GOT3 (cell line): ENCODE measurements at places on chromosomes 6 and 20.

DNA sequence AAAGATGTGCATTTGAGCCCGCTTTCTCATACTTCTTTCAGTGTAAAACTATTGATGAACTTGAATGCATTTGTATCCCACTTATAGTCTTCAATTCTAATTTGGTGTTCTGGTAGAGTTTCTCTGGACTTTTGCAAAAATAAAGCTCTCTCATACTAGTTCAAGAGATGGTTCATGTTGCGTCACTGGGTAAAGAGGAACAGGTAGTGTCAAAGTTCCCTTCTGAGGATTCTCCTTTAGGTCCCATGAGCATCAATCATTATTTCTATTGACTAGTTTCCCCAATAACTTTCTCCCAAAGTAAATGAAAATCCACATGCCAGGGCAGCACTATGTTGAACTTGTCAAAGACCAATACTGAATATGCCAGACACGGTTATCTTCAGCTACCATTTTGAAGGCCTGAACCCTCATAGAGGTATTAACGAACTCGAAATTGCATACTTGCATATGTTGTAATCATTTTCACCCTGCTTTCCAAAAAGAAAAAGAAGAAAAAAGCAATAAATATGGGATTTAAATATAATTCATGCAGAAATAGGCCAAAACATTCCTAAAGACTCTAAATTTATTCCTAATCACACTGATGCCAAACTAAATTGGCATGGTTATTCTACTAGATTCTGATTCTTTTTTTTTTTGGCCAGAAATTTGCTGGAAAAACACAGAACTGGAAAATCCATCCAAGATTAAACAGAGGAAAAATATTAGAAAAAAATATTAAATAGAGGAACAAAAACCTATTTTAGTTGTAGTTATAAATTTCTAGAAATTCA, 84.5 kb downstream of the SGK1 start:
- DNase-seq: no peak

DNA sequence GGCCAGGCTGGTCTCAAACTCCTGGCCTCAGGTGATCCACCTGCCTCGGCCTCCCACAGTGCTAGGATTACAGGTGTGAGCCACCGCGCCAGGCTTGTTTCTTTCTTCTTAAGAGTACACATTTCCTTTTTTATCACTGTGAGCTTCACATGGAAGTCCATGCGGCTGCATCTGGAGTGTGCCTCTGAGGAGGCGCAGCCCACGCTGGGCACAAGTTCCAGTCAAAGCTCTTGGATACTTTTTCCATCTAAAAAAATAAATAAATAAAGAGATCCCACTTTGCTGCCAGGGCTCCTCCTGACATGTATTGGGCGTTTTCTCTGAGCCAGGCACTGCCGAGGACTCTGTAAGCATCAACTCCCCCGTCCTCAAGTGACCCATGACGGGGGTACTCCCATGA, 123.0 kb downstream of the PREX1 start:
- no peak for DNase-seq

DNA sequence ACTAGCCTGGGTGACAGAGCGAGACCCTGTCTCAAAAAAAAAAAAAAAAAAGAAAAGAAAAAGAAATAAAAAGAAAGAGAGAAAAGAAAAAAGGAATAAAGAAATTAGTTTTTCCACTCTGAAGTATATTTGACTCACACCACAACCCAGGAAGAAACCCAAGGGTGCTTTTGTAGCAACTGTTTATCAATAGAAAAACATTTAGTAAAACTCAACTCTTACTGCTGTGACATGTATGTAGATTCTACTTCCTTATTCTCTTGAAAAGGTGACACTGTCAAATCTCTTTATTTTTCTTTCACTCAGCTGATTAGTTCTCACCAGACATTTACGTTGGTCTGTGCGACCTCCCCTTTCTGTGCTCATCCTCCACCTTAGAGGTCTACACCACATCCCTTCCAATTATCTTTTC, 99.9 kb upstream of the SHLD1 start:
- DNase-seq: no peak

GRCh38 chr20:35883336-35883777, 70.9 kb downstream of the SCAND1 start:
- DNase-seq: no peak

DNA sequence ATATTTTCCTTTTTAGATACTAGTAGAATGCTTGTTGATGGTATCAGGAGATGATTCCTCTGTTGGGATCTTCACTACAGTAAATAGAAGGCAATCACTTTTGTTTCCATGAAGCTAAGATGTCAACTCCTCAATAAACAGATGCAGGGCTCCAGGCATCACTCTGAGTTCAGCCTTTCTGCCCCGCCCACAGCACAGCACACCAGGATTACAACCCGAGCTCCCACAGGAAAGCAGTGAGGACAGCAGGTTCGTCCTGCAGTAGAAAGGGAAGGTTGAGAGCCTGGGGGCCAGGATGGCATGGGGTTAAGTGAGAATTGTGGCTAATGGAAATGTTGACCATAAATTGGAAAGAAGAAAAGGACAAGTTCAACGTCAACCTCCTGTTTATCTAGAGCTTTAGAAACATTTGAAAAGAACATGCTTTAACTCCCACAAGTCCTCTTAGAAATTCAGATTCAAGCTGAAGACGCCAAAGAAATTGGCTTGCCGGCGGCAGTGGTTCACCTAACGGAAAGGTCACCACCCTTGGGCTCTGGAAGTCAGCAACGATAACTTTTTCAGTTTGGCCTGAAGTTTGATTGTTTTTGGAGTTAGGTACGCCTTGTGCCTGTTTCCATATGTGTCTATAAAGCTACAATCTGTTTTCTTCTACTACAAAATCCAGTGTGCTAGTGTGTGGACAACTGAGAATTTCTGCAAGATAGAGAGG, 144.4 kb upstream of the PDE10A start:
- no peak for DNase-seq

DNA sequence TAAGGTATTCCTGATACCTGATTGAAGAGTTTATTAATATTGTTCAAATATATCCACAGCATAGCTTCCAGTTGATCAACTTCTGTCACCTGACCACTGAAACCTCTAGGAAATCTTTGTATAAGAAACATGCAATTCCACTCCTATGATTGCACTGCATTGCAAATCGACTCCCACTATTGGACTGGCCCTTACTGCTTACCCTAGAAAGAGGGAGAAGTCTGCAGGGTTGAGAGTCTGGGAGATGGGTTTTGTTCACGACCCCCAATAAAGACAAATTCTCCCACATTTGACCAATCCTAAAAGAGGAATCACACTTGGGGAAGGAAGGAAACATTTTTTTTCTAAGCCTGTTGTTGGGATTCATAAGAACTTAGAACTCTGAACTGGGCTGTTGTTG, 43.7 kb downstream of the TNFRSF21 start:
- DNase-seq: no peak

GRCh38 chr6:105609375-105609991, 206.6 kb upstream of the PREP start:
- no peak for DNase-seq

- DNase-seq: no peak
Measured at GRCh38 chr6:80566361-80566760, 459.9 kb downstream of the BCKDHB start.

DNA sequence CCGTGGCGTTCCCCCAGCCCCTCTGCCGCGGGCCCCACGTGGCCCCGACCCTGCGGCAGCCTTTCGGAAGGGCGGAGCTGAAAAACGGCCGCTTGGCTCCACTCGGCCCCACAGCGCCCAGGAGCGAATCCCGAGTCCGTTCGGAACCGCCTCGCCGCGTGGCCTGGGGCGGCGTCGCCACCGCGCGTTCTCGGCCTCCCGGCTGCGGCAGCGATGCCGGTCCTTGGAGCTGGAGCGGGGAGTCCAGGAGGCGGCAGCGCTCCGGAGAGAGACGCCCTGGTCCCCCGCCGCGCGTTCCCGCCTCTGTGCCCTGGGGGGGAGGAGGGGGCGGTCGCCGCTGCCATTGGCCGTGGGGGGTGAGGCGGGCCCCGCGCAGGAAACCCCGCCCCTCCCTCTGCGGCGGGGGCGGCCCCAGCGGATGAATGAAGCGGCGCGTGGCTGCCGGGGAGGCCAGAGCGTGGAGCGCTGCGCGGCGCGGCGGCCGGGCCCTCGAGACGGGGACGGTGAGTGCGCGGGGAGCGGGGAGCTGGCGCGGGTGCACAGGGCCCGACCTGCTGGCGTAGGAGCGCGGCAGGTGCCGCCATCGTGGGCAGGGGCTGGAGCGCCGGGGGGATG, at the start of gene SLCO4A1:
Gene SLCO4A1 (plus strand): TSS at position 453 of the 615 bp plus-strand sequence. CDS start 13,952 bp downstream, outside the sequence.
- peak; percentile 58 for DNase-seq

GRCh38 chr20:19729672-19730071, 28.4 kb upstream of the RIN2 start:
- DNase-seq: no peak

- no peak for DNase-seq
Measured at GRCh38 chr6:11055127-11055627, 11.1 kb upstream of the ELOVL2 start.

GRCh38 chr6:2197984-2198383, 47.4 kb downstream of the GMDS start:
- DNase-seq: no peak

DNA sequence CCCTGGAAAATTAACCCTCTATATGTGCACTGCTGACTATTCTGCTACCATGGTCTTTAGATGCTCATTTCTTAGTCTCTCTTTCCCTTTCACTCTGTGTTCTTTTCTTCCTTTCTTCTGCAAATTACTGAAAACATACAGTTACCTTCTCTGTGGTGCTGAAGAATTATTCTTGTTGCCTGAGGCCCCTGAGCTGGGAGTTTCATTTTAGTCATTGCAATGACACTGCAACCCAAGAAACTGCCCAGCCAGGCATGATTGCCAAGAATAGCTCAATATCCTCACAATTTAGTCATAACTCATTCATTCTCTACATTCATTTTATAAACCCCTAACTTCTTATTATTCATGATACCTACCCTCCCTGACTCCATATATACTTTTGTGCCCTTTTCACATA, 245.8 kb upstream of the RAB32 start:
- no peak for DNase-seq

DNA sequence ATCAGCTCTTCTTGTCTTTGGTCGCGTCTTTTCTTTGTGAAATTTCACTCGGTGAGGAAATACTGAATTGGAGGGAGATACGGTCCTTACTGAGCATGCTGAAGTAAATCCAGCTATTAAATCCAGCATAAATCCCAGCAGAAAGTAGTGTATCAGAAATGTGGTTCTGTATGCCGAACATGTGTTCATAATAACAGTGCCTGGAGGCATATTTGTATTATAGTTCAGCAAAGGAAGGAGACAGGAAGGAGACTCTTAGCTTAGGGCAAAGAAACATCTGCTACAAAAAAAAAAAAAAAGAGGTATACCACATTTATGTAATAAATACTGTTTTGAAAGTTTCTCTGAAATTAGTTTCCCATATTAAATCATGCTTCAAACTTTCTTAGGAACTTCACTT, 211.8 kb downstream of the PLCB4 start:
- DNase-seq: no peak

GRCh38 chr6:156698239-156699016, 78.8 kb upstream of the ARID1B start:
- DNase-seq: no peak

DNA sequence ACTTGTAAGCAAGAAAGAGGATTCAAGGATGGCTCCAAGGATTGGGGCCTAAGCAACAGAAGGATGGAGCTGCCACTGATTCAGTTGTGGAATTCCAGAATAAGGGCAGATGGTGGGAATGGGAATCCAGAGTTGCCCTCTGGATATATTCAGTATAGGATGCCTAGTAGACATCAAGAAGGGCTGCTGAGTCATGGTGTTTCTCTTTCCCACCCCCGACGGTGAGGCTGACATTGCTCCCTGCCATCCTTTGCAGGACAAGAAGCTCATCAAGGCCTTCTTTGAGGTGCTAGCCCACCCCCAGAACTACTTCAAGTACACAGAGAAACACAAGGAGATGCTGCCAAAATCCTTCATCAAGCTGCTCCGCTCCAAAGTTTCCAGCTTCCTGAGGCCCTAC, 11.2 kb upstream of the ZNF76 start:
- no peak for DNase-seq

DNA sequence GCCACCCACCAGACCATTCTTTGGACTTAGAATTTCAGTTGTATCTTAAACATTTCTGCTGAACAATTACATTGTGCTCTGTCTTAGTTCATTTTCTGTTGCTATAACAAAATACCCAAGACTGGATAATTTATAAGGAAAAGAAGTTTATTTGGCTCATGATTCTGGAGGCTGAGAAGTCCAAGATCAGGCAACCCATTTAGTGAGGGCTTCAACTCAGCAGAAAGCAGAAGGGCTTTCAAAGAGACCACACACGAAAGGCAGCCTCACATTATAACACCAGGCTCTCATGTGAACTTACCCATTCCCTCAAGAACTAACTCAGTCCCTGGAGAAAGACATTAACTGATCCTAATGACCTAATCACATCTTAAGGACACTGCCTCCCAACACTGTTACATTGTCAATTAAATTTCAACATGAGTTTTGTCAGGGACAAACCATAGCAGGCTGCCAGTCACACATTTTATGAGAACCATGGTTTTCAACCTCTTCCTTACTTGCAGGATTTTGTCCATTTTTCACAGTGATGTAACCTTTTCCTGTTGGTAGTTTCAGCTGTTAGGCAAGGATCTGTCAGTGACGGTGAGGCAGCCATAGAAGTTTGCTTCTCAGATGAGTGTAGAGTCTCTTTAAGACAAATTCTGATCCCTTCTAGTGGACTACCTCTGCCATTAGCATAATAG, 399.6 kb upstream of the SOX4 start:
- DNase-seq: no peak

GRCh38 chr6:158213925-158214674, 46.0 kb downstream of the GTF2H5 start:
- no peak for DNase-seq

- DNase-seq: no peak
Measured at GRCh38 chr6:81253821-81254220, 498.7 kb downstream of the TENT5A start.

GRCh38 chr20:63403403-63404105, 42.4 kb upstream of the CHRNA4 start:
- DNase-seq: no peak

DNA sequence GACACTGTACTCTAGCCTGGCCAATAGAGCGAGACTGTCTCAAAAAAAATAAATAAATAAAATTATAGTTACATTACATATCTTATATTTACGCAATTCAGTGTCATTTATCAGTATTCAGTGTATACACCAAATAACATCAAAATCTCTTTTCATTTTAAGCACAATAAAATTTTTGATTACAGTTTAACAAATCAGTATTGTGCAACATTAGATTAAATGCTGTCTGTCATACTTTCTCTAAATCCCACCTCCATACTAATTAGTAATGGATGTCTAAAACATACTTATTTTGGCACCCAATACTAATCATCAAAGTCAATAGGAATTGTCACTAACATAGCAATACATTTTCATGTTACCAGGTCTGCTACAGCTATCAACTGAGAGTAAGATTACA, 27.4 kb downstream of the IBTK start:
- DNase-seq: no peak

DNA sequence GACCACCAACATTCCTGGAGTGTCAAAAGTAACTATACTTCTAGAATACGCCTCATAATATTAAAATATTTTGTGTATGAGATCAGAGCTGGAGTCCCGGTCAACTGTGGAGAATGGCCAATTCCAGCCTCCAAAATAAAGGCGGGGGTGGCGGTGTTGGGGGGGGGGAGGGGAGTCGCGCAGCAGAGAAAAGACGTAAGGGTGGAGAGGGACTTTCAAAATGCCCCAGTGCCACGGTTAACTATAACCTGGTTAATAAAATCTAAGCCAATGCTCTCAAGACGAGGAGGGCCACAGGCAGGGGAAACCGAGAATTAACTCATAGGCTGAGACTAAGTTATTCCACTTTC, 1.3 kb downstream of the NUP153 start:
- DNase-seq: no peak

- DNase-seq: no peak
Measured at GRCh38 chr20:46523696-46524328, 10.5 kb upstream of the ZNF334 start.

- DNase-seq: no peak
Measured at GRCh38 chr20:52975803-52976531, 3.8 kb downstream of the TSHZ2 start.
